ENCODE measurements at places on chromosomes 13 and 19.

DNA sequence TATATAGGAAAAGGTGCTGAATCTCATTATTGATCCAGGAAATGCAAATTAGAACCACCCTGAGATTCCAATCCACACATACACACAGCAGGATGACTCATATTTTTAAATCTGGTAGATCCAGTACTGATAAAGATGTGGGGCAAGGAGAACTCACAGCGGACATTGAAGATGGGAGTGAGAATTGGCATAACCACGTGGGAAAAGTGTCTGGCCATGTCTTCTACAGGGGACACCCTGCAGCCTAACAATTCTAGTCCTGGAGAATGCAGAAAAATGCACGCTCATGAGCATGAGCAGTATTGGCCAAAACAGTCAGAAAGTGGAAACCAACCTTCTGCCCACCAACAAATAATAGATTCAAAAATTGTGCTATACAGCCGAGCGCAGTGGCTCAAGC is 13.5 kb upstream of the BCL3 start:
- DNase-seq, result no peak

GRCh38 chr19:47542030-47542475 is 27.2 kb upstream of the NAPA start:
- peak; percentile 5 for DNase-seq

DNA sequence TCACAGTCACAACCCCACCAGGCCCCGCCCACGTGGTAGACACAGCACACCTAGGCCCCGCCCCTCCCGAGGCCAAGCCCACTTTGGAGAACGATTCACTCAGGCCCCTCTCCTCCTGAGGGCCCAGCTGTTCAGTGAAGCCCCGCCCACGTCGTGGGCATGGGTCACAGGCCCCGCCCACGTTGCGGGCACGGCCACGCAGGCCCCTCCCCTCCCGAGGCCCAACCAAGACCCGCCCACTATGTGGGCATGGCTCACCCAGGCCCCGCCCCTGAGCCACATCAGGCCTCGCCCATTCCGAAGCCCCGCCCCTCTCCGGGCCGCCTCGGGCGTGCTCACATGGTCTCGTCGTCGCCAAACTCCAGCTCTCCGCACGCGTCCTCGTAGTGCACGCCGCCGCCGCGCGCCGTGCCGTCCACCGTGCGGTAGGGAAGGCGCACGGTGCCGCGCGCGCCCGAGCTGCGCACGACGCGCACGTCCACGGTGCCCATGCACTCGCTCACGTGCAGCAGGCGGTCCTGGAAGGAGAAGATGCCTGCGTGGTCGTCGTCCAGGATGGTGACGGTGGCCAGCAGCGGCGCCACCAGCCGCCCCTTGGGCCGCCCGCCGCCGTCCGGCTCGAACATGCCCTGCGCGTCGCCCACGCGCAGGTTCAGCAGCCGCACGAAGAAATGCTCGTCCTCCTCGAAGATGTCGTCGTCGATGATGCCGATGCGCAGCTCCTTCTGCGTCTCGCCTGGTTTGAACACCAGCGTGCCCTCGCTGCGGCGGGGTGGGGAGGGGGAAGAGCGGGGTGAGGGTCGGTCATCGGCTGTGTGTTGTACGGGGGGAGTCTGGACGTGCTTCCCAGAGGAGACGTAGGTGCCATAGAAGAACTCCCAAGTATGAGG is 24.0 kb downstream of the SLC8A2 start:
- DNase-seq, result no peak

- DNase-seq, result no peak
These were observed 13.7 kb downstream of the LGALS7 start for GRCh38 chr19:38759590-38760003.

GRCh38 chr13:113403255-113404104 is 39.5 kb upstream of the GRTP1 start:
- no peak for DNase-seq
